ENCODE measurements at places on chromosomes 5 and 9.

DNA sequence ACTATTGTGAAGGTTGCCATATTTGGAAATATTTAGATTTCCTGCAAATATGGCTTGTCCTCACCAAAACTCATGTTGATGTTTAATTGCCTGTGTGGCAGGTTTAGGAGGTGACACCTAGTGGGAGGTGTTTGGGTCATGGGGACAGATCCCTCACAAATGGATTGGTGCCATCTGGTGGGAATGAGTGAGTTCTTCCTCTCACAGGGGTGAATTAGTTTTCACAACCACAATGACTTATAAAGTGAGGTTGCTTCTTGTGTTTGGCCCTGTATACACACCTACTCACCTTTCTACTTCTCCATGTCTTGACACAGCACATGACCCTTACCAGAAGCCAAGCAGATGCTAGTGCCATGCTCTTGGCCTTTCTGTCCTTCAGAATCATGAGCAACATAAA lies 41.1 kb downstream of the ISOC1 start:
- DNase-seq = no peak

GRCh38 chr5:92002721-92003274 lies 619.7 kb upstream of the ARRDC3 start:
- DNase-seq = no peak

DNA sequence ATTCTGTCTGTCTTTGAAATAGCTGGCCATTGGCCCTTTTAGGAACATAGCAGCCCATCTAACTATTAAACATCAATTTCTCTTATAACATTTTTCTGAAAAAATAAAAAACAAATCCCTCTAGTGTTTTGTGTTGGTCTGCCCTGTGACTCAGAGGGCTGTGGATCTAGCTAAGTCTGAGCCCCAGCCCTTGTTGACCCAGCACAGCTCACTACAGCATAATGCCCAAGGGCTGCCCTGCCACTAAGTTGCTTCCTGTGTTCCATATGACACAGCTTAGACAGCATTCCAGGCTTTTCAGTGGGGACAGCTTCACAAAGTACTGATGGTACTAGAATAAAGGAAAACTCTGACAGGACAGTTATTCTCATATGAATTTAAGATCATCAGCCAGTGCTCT lies 136.0 kb downstream of the SCAMP1 start:
- DNase-seq = no peak

- no peak for DNase-seq
These were observed 708.9 kb upstream of the RIOK2 start for GRCh38 chr5:97891971-97892370.

DNA sequence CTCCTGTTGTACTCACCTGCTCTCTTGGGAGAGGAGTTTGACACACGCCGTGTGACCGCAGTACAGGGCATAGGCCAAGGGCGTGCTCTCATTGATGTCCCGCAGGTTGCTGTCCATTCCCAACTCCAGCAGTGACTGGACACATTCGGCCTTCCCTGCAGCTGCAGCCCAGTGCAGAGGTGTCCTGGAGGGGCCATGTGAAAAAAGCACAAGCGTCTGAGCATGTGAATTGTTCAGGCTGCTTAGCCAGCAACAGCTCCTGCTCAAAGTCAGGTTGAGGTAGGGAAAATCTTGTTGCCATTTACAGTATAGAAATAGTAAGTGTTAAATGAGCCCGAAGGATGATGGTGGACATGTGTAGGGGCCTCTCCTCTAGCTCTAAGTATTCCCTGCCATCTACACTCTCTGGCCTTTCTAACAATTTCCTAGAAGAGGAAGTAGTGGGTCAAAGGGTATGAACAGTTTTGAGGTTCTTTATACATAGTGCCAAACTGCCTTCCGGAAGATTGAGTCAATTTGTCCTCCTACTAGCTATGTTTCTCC lies 116.5 kb downstream of the ANKRD55 start:
- DNase-seq = no peak

DNA sequence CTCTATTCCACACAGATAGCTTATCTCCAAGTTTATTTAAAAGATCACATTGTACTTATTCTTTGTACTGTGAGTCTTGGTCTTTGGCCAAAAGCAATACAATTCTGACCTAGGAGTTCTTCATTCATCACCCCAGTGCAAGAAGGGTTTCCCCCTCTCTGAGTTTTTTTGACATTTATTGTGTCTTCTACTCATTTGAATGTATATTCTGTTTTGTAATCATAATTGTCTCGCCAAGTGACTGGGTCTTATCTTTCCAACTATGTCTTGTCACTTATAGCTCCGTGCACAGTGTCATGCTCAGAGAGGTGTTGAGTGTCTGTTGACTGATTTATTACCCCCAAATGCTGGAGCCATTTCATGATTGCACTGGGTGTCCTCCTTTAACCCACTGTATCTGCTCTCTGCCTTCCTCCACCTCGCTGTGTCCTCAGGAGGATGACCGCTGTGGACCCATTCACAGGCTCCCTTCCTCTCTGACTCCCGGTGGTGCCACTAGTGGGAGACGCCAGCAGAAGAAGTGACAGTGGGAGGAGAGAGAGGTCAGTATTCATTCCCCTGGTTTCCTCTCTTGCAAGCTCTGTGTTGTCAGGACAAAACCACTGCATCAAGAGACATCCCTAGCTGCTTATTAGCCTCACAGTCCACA lies 11.2 kb upstream of the TRIO start:
- no peak for DNase-seq

- no peak for DNase-seq
These were observed 4.4 kb downstream of the FRRS1L start for GRCh38 chr9:109162677-109163076.

- DNase-seq = no peak
These were observed 226.1 kb downstream of the DTWD2 start for GRCh38 chr5:118762291-118762690.

DNA sequence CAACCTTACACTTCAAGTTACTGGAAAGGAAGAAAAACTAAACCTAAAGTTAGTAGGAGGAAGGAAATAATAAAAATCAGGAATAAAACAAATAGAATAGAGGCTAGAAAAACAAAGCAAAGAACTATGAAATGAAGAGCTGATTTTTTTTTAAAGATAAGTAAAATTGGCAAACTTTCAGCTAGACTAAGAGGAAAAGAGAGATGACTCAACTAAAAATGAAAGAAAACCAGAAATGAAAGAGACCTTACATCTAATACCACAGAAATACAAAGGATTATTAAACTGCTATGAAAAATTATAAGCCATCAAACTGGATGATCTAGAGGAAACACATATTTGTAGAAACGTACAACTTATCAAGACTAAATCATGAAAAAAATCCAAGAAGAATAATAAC lies 60.0 kb downstream of the PRRC1 start:
- no peak for DNase-seq

DNA sequence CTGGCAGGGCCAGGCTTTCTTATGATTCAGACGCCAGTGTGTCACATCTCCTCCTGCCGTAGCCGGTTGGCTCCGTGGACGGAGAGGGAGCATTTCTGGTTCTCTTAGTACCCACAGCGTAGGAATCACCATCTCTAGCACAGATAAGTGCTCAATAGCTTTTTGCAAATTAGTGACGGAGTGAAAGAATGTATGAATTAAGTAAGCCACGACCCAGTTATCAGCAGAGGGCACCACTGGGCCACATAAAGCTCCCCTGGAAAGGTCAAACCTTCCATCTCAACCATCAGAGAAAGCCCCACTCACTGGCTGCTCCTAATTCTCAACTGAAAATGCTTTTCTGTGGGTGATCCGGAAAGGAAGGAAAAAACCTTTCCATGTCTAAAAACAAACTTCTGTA lies 317.0 kb upstream of the ADCY2 start:
- no peak for DNase-seq

GRCh38 chr9:125805057-125805456 lies 57.9 kb downstream of the PBX3 start:
- no peak for DNase-seq

DNA sequence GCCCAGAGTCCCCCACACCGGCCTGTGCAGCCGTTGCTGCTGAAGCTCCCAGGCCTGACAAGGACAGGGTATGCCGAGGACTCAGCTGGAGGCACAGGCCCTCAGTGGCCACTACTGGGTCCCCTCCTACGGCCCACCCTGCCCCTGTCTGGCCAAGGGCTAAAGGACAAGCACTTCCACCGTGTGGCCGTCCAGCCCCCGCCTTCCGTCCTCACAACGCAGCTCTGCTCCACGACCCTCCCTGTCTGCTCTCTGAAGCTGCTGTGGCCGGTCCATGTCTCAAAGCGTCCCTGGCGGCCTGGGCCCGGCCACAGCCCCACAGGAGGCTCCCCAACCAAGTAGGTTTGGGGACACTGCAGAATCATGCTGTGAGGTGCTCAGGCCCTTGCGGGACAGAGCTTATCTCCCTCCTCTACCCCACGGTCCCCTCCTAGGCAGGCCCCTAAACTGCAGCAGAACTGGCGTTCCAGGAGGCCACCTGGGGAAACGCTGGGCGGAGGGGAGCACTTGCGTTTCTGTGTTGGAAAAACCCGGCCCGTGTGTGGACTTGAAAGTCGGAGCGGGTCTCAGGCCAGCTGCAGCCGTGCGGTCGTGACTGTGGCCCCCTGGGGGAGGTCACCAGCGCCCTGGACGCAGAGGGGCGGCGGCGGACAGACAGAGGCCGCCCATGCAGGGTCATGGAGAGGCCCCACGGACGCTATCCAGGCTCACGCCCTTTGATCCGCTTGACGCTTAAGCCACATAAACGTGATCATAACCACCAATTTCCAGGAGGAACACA lies 45.6 kb downstream of the NKD2 start:
- DNase-seq = no peak

DNA sequence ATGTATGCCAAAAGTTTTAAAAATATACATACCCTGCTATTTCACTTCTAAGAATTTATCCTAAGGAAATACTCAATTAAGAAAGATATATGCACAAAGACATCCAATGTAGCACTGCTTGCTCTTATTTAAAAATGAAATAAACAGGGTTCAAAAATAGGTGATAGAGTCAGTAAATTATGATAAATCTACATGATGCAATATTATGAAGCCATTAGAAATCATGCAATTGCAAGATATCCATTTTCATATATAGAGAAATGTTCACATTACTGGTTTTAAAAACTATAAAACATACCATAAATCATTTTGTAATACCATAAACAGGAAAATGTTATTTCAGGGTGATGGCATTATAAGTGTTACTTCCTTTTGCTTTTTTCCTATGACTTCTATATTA lies 8.6 kb upstream of the SLC12A2 start:
- DNase-seq = no peak

DNA sequence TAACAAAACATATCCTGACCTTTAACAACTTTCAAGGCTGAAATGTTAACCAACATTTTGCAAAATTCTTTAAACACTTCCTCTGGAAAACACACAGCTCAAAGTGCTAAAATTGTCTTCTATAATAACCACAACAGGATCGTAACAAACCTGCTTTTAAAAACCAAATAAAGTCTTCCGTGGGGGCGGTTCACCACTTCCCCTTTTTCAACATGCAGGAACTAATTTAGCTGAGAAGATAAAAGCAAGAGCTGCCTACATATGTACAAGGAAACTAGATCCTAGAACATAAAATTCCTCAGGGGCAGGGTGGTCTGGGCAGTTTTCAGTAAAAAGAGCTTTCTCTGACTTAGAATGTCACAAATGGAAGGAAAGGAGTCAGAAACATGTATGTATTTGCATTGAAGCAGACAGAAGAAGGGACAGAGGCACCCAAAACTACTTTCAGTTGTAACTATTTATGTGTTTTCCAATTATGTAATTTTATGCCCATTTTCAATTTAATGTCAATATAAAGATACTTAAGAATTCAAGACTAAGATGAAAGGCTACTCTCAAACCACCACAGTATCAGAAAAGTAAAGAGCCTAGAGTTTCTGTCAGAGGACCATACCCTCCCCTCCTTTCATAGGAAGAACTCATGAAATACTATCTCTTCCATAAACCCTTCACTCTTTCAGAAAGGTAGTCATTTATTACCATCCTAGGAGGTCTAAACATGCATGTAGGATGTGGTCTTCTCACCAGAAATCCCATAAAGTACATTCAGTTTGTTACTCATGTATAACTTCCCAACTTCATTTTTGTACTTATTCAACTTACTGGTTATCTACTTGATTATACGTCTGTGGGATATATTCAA lies 185.9 kb upstream of the RASA1 start:
- DNase-seq = no peak

DNA sequence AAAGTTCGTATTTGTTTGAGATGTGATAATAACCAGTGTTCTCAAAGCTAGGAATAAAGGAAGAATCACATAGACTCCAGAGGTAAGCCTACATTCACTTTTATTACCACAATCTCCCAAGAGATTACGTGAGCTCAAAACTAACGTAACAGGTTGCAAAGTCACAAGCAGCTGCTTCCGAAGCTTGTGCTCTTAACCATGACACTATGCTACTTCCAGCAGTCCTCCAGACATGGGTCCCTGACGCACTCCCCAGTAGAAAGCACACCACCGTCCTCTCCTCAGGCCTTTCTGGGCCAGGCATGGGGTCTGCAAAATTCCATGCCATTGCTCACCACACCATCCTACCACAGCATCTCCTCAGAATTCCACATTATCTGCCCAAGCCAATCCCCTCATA lies 84.6 kb downstream of the PAX5 start:
- no peak for DNase-seq

GRCh38 chr5:171226096-171226754 lies 82.8 kb upstream of the TLX3 start:
- DNase-seq = no peak

DNA sequence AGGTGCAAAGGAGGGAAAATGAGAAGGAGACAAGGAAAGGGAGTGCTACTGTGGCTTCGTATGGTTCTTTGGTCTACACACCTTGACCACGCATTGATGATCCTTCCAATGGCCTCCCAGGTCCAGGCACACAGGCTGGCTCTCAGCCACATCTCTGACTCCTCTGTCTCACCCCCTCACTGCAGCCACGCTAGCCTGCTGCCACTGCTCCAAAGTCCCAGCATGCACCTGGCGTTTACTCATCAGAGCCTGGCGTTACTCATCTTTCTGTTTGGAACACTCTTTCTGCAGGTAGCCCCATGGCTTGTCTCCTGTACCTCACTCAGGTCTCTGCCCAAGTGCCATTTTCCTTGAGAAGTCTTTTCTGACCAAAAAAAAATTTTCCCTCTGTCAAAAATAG lies 195.5 kb downstream of the SNCAIP start:
- no peak for DNase-seq

DNA sequence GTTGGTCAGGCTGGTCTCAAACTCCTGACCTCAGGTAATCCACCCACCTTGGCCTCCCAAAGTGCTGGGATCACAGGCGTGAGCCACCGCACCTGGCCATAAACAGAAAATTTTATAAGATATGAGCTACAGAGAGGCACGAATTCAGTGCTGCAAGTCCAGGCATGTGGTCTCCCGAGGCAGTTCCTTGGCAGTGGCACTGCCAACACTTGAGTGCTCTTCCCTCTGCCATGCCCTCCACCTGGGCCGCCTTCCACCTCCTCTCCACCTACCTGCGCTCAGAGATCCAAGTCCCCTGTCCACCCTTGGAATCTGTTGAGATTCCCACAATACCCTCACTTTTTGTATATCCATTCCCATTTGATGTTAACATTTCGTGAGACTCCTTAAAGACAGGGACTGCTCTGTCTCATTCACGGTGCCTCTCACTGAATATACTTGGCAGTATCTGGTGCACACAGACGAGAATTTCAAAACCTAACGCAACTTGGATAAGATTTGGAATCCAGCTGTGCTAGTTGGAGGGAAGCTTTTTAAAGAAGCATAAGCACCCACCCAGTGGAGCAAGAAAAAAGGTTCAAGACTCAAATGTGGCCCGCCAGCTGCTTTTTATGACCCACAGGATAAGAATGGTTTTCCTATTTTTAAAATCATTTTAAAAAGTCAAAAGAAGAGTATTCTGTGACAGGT lies 68.3 kb downstream of the DCP2 start:
- no peak for DNase-seq

- no peak for DNase-seq
These were observed 193.8 kb downstream of the SMARCA2 start for GRCh38 chr9:2208991-2209390.

- no peak for DNase-seq
These were observed 32.4 kb downstream of the NEK6 start for GRCh38 chr9:124290053-124290591.

All from GM19239 (cell line).